ENCODE measurements at places on chromosomes 13 and 19. TPM values are rescaled to one million over a fixed set of nuclear protein-coding genes. Genes with fewer than 3 reads are reported as not detected.

GRCh38 chr19:10593820-10594637, 6.9 kb upstream of the AP1M2 start:
- DNase-seq: no peak

The NKG7 gene
- 92.4 TPM for total RNA-seq

- DNase-seq: no peak
These were observed 81.9 kb downstream of the TUBGCP3 start for GRCh38 chr13:112506046-112506445.

The CCDC169 gene
- total RNA-seq: 0.62 TPM

The OR7D2 gene
- 0.08 TPM for total RNA-seq

The RASIP1 gene
- 0.19 TPM for total RNA-seq

- DNase-seq: peak; percentile 73
These were observed 9.4 kb downstream of the HRC start for GRCh38 chr19:49145573-49146407.

GRCh38 chr13:35475960-35476943, at the start of gene MAB21L1:
Gene MAB21L1, minus strand, starts transcription at chr13:35476689. Its CDS starts 551 bp downstream, at chr13:35476138.
- DNase-seq: no peak

DNA sequence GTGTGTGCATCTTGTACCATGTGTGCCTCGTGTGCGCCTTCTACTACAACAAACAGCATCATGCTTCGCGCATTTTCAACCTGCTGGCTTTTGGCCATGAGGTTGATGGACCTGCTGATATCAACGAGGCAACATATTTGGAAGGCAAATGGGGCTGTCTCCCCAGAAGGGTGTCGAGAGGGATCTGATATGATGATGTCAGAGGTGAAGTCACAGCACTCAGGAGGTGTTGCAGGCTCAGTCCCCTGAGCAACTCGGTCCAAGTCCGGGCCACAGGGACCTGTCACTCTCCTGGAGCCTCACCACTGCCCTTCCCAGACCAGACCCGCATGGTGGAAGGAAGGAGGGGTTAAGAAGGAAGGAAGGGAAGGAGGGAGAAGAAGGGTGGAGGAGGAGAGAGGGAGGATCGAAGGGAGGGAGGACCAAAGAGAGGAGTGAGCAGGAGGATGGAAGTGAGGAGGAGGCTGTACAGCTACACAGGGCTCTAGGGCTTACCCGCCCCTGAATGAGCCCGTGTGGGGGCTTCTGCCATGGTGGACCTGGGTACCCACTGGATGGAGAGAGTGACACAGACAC, 6.7 kb upstream of the C13orf46 start:
- DNase-seq: no peak

DNA sequence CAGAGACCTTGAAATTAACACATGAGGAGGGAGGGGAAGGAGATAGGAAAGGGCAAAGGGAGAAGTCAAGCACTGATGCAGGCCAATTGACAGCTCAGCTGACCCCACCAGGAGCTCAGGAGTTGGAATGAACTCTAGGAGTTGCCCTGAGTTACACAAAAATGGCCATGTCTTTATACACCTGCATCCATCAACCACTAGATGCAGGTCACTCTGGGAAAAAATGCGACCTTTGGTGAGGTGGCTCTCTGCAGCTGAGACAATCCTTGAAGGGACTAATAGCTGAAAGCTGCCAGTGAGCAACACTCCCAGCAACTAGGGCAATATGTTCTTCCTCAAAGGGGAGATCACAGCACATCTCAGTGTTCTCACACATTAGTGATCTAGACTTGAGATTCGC, 222.8 kb downstream of the RBM26 start:
- DNase-seq: no peak

GRCh38 chr13:98484289-98485219, 92.4 kb downstream of the STK24 start:
- DNase-seq: peak; percentile 45

The ZNF600 gene
- 9.6 TPM for total RNA-seq

DNA sequence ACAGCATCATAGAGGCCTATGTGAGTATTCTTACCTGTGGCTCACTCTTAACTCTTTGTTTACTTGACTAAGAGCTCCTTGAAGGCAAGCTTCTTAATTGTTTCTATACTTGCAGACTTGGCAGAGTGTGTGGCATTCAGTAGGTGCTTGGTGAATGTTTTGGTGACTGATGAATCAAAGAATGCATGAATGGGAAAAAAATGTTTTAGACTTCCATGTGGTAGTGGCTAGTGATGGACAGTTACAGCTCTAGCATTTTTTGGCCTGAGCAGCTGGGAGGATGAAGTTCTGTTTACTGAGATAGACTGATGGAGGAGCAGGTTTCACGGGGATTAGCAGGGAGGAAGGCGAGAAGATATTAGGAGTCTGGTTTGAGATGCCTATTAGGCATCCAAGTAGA, 13.6 kb downstream of the HAS1 start:
- DNase-seq: no peak

GRCh38 chr13:23039266-23039935, 141.4 kb upstream of the SGCG start:
- DNase-seq: no peak

DNA sequence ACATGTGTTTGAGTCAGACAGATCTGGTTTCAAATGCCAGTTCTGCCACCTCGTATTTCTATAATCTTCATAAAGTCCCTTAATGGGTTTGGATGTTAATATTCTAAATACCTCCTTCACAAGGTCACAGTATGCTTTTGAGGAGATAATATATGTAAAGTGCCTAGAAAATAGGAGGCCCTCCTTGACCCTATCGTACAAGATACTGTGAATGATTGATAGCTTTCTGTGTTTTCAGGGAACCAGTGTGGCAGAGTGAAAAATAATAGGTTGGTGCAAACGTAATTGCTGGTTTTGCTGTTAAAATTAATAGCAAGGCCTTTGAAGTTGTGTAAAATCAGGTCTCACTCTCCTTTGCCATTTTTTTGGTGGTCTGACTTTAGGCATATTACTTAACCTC, 77.5 kb upstream of the SCEL start:
- DNase-seq: no peak

- no peak for DNase-seq
These were observed 415.4 kb downstream of the SLITRK5 start for GRCh38 chr13:88086577-88086976.

The PSG4 gene
- 0.20 TPM for total RNA-seq

- DNase-seq: no peak
These were observed 124.2 kb downstream of the ZIC5 start for GRCh38 chr13:99847318-99847750.

- DNase-seq: no peak
These were observed 18.6 kb upstream of the COG3 start for GRCh38 chr13:45446181-45446580.

DNA sequence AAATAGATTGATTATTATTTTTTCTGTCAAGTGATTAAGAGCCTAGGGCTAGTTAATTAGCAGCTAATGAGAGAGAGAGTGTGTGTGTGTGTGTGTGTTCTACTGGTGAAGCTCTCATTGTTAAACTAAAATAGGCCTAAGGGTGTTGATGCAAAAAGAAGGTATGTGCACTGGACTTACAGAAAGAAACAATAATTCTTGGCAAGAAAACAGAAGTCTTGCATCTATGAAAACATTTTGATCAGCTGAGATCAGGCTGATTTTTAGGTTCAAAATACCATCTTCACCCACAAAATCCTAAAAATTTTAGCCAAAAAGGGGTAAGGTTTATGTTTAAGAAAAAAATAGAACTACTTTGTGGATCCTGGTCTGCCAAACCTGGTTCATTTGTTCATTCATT, 106.5 kb downstream of the POSTN start:
- DNase-seq: no peak

The RXFP2 gene
- total RNA-seq: not detected

- DNase-seq: no peak
These were observed 1.4 kb downstream of the MYCBP2 start for GRCh38 chr13:77325371-77325980.

Measured in activated naive CD4-positive, alpha-beta T cell treated with anti-CD3 and anti-CD28 coated beads, Interleukin-2, amount 50 U/mL, for 72 hours (primary cell).